Activated CD8-positive, alpha-beta T cell treated with anti-CD3 and anti-CD28 coated beads for 36 hours (primary cell): ENCODE measurements at places on chromosomes 16 and 17. TPM values are rescaled to one million over a fixed set of nuclear protein-coding genes. Genes with fewer than 3 reads are reported as not detected.

IKZF3 gene
- 52.1 TPM for total RNA-seq

CDT1 gene
- 180 TPM for total RNA-seq

SPECC1 gene
- 10.3 TPM for total RNA-seq

GRAPL gene
- 6.5 TPM for total RNA-seq

- no peak overlapping the region for H3K4me3 ChIP-seq
- H3K4me1 ChIP-seq, result no peaks in the 10 kb centered on the region
- H3K36me3 ChIP-seq, result no peaks in the 10 kb centered on the region
- peaks cover 16% of the 10 kb centered on the region for H3K27me3 ChIP-seq
Measured at GRCh38 chr17:34311291-34311690, 7.9 kb upstream of the CCL8 start.

DNA sequence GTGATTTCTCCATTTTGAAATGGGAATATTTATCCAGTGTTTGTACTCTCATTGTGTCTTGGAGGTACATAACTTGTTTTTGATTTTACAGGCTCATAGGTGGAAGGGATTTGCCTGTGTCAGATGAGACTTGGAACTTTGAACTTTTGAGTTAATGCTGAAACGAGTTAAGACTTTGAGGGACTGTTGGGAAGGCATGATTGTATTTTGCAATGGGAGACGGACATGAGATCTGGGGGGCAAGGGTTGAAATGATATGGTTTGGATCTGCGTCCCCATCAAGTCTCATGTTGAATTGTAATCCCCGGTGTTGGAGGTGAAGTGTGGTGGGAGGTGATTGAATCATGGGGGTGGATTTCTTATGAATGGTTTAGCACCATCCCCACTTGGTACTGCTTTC lies 21.8 kb downstream of the PRDM7 start:
- peaks cover 2% of the 10 kb centered on the region for H3K36me3 ChIP-seq
- no peak for DNase-seq

GRCh38 chr16:12002447-12003006 lies 26.0 kb downstream of the SNX29 start:
- H3K36me3 ChIP-seq, result no peaks in the 10 kb centered on the region
- DNase-seq, result no peak
- no peak overlapping the region for H3K27ac ChIP-seq
- no peak overlapping the region for H3K4me3 ChIP-seq

DPH1 gene
- total RNA-seq, result 27.8 TPM

- no peaks in the 10 kb centered on the region for H3K27me3 ChIP-seq
- DNase-seq, result peak; percentile 62
- H3K36me3 ChIP-seq, result peaks cover 12% of the 10 kb centered on the region
- peak overlapping the region; percentile 52 for H3K27ac ChIP-seq
- H3K4me1 ChIP-seq, result peaks cover 5% of the 10 kb centered on the region
Measured at GRCh38 chr17:45394913-45395568, 37.6 kb downstream of the ARHGAP27 start.

DNA sequence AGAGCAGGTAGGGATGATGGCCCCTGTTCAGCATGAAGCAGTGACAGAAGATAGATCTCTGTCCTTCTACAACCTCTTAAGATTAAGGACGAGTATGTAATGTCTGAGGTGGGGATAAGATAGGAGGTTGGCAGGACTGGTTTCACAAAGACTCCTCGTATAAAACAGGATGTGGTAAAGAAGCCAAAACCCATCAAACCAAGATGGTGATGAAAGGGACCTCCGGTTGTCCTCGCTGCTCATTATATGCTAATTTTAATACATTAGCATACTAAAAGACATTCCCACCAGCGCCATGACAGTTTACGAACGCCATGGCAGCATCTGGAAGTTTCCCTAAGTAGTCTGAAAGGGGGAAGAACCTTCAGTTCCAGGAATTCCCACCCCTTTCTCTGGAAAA lies 27.3 kb downstream of the MIS12 start:
- H3K27ac ChIP-seq, result peak overlapping the region; percentile 60
- no peaks in the 10 kb centered on the region for H3K27me3 ChIP-seq
- peak; percentile 32 for DNase-seq
- peaks cover 25% of the 10 kb centered on the region for H3K36me3 ChIP-seq
- H3K4me1 ChIP-seq, result peaks cover 23% of the 10 kb centered on the region

CES5A gene
- total RNA-seq, result not detected

MT1X gene
- total RNA-seq, result 54.2 TPM

NEURL4 gene
- total RNA-seq, result 36.2 TPM

- H3K4me1 ChIP-seq, result peaks cover 25% of the 10 kb centered on the region
- peaks cover 3% of the 10 kb centered on the region for H3K36me3 ChIP-seq
- peak; percentile 64 for DNase-seq
- peaks cover 11% of the 10 kb centered on the region for H3K27me3 ChIP-seq
Measured at GRCh38 chr17:1714980-1715802, 5.0 kb upstream of the TLCD2 start.

- H3K27ac ChIP-seq, result no peak overlapping the region
- no peak for DNase-seq
- H3K36me3 ChIP-seq, result no peaks in the 10 kb centered on the region
Measured at GRCh38 chr17:49433000-49433694, 18.5 kb upstream of the PHB1 start.

SYT17 gene
- total RNA-seq, result not detected

GRCh38 chr17:40069751-40070708 lies 7.3 kb downstream of the THRA start:
- DNase-seq, result peak; percentile 72
- peak overlapping the region; percentile 96 for H3K27ac ChIP-seq
- no peaks in the 10 kb centered on the region for H3K36me3 ChIP-seq
- peak overlapping the region; percentile 78 for H3K4me3 ChIP-seq
- H3K4me1 ChIP-seq, result peaks cover 71% of the 10 kb centered on the region

AXIN1 gene
- total RNA-seq, result 24.9 TPM

- peak overlapping the region; percentile 68 for H3K27ac ChIP-seq
- H3K4me1 ChIP-seq, result peaks cover 21% of the 10 kb centered on the region
- H3K36me3 ChIP-seq, result no peaks in the 10 kb centered on the region
- peak overlapping the region; percentile 28 for H3K4me3 ChIP-seq
Measured at GRCh38 chr17:64270885-64271284, 7.8 kb upstream of the TEX2 start.
